ENCODE measurements at places on chromosomes 6 and 20.
A peak's percentile ranks its signal among the peaks of the same experiment; 100 is the strongest.

DNA sequence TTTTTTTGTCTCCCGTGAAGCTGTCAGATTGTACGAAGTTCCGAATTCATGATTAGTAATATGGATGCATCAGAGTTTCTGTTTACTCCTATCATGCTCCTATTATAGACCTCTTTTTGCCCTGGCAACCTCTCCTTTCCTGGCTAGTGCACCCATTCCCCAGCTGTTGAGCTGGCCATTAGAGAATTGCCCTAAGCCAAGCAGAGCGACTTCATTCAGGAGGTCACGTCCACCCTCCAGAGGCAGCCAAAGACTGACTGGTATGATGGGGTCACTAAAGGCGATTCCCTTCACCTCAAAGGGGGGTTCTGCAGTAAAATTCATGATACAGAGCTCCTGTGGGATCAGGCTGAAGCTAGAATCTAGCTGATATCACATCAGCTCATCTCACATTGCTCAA lies 351.9 kb downstream of the BTBD3 start:
- no peak for DNase-seq

GRCh38 chr6:126210398-126211075 lies 129.4 kb upstream of the CENPW start:
- DNase-seq = no peak

- no peak for DNase-seq
Observed at GRCh38 chr20:48667889-48668413, 159.8 kb downstream of the PREX1 start.

- DNase-seq = peak; percentile 58
Observed at GRCh38 chr6:11370191-11371018, 137.9 kb upstream of the NEDD9 start.

GRCh38 chr20:62666736-62667529 lies 24.6 kb downstream of the SLCO4A1 start:
- peak; percentile 58 for DNase-seq

GRCh38 chr6:142523515-142524375 lies 221.9 kb downstream of the ADGRG6 start:
- peak; percentile 41 for DNase-seq

DNA sequence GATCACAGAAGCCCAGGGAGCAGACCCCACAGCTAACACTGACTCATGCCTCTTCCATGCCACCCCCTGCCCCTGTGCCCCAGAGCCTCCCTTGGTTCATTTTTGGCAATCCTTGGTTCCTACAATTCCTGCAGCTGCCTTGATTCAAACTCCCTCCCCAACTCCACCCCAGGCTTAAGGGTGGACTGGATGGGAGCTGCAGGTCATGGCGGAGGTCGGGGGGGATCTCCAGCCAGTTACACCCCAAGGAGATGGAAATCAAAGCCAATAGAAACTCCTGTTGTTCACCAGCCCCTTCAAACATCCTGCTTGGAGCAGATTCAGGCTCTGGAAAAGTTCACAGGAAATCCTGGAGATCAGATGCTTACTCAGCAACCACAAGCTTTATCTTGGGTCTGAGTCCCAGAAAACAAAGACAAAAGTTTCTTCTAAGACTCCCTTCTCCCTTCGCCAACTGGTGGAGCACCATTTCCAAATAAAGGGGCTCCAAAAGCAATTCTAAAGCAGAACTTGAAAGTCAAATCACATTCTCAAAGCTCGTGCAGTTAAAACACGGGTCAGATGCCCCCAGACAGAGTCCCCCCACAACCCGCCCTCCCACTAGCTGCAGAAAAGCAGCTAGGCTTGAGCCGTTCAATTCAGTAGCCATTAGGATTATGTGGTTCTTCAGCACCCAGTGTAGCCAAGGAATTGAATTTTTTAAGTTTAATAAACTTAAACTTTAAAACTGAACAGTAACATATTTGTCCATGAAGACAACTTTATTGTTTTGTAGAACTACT lies 149.5 kb downstream of the ANKRD60 start:
- peak; percentile 54 for DNase-seq

- peak; percentile 90 for DNase-seq
Observed at GRCh38 chr20:44137266-44137801, 49.7 kb downstream of the JPH2 start.

DNA sequence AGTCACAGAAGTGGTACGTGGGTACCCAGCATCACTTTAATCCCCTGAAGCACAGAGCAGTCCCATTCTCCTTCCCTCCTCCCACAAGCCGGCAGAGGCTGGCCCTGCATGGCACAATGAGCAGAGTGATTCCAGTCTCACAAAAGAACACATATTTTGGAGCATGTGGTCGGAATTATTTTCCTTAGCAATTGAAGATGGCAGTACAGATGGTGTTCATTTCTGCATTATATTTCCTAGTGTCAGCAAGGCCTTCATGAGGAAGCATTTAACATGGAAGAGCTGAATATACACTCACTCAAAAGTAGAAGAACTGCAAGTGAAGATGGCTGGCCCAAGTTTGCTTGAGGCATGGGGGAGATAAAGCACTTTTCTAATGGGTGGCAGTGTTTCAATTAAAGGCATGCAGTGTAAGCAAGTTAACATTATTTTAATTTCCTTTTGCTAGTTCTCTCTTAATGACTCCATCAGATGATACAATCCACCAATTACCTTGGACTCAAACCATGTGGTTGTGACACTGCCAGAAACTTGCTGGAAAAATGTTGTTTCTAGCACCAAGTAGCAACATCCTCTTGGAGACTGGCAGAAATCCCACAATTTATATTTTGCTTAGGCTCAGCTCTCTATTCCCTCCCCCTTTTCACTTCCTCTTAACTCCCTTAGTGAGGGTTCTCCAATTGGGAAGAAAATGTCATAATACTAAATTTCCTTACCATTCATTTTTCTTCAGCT lies 74.4 kb downstream of the ARHGAP18 start:
- peak; percentile 86 for DNase-seq

DNA sequence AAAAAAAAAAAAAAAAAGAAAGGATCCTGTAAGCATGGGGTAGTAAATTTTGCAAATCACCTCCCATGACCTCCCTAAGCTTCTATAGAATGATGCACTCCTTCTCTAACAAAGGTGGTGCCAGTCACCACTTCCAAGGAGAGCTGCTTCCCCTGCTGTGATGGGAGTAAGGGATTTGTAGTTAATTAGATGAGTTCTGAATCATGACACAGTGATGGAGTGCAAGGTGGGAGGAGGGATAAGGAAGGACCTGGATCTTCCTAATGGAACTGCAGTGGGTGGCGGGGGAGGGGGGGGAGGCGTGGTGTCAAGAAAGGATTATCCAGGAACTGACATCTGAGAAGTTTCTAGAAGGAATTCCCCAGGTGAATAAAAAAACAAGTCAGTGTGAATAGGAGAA lies 47.8 kb downstream of the NRN1 start:
- no peak for DNase-seq

DNA sequence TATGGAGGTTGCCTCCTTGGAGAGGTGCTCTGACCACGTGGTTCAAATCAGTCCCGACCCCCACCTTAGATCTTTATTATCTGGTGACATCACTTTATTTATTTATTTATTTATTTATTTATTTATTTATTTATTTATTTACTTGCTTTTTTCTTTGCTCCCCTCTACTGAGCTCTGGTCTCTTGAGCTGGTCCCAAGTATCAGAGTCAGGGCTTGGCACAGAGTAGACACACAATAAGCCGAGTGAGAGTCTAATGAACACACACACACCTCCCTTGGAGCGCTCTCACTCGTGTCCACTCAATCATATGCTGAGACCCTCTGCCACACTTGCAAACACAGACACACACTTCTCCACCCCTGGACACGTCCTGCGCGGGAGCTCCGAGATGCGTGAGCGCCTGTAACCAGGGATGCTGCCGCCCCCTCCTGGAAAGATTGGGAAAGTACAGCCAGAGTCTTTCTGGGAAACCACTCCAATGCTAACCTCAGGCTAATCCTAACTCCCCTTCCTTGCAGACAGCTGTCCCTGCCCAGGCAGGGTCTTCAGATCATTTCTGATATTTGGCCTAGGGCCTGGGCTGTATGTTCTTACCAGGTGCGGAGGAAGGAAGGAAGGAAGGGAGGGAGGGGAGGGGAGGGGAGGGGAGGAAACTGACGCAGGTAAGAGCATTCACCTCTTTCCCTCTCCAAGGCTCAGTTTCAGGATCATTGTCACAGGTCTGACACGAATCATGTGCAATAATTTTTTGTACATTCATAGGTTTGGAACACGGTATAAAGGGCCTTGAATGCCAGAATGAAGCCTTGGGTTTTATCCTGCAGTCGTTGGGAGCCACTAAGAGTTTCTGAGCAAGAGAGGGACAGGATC lies 70.9 kb downstream of the STK35 start:
- DNase-seq = peak; percentile 85

GRCh38 chr6:13177664-13178063 lies 150.7 kb downstream of the TBC1D7 start:
- DNase-seq = no peak

- no peak for DNase-seq
Observed at GRCh38 chr6:2739335-2739734, 11.4 kb downstream of the MYLK4 start.

DNA sequence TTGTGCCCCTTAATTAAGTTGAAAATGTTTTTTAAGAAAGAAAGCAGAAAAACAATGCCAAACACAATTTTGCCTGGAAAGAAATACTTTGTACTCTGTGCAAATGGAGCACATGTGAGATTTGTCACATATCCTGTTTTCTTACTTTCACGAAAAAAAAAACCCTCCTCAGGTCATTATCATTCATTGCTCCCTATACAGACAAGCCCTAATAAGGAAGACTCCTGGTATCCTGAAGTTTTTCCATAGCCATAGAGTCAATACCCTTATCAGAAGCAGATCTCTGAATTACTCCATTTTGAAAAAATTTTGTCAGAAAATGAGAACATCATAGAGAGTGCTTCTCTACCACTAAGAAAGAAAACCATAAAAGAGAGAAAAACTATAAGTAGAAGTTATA lies 14.0 kb upstream of the NT5E start:
- DNase-seq = no peak

GRCh38 chr6:118542184-118542952 lies 5.7 kb upstream of the PLN start:
- no peak for DNase-seq

All from tongue (tissue), 3 donors.